ENCODE measurements at places on chromosomes 7 and 10.

DNA sequence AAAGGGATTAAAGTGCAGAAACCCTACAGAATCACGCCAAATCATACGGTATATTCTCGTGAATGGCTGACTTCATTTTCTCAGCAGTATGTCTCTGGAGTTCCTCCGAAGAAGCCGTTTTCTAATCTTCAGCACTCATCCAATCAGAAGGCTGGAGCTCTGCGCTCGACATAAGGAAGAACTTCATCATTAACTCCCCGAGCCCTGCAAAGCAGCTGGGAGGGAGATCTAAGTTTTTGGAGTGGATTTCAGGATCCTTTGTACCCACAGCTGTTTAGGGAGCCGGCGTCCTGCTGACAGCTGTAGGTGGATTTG is 40.7 kb upstream of the SDK1 start:
- no peak for DNase-seq

- DNase-seq, result no peak
These were observed 80.6 kb upstream of the KLF6 start for GRCh38 chr10:3865565-3865964.

DNA sequence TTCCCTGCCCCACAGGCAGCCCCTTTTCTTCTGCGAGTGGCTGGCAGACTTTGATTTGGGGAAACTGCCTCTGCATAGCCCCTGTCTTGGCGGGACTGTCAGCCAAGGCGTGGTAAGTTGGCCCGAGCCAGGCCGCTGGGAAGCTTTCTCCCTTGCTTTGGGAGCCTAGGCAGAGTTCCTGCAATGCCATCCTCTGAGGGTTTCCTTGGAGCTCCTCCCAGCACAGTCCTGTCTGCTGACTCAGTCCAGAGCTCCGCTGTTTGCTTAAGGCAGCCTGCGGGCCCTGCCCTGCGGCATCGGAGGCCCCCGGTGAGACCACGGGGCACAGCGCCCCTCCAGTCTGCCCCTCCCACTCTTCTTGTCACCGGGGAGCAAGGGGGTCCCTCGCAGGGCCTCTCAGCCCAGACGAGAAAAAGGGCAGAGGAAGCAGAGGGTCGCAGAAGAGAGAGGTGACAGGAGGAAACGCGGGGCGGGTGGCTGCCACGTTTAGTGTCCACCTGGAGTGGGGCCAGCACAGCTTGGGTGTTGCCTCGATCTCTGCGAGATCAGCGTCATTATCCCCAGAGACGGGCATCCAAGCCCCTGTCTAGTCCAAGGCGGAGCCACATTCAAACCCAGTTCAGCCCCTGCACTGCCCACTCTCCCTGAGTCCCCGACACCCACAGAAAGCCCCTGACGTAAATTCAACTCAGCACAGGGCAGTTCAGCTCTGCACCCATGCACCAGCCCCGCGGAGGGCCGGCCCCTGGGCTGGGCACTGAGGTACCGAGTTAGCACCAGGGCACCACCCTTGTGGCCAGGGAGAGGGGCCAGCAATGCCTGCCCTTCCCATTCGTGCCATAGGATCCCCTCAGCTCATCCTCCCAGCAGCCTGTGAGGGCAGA is 59.0 kb upstream of the CHST15 start:
- no peak for DNase-seq

GRCh38 chr10:118965645-118966044 is 63.9 kb upstream of the NANOS1 start:
- DNase-seq, result no peak

GRCh38 chr7:36344622-36345021 is 45.0 kb upstream of the ANLN start:
- DNase-seq, result no peak

DNA sequence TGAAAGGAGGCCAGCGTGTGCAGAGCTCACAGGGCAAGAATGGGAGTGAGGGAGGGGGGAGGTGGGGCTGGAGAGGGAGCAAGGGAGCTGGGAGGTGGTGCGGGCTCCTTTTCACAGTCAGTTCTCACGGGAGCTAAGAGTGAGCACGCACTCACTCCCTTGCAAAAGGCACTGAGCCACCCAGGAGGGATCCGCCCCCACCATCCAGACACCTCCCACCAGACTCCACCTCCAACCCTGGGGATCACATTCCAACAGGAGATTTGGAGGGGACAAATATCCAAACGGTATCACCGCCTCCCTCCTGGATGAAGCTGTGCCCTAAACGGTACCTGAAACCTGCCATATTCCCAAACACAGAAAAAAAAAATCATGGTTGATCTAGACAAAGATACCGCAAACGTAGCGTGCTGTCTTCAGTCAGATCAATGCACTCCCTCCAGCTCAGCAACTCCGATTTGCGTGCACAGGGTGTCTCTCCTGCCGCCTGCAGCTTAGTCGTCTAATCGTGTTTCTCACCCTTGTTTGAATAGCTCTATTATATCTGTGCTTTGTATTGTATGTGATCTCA is 20.3 kb upstream of the PRKAG2 start:
- no peak for DNase-seq

DNA sequence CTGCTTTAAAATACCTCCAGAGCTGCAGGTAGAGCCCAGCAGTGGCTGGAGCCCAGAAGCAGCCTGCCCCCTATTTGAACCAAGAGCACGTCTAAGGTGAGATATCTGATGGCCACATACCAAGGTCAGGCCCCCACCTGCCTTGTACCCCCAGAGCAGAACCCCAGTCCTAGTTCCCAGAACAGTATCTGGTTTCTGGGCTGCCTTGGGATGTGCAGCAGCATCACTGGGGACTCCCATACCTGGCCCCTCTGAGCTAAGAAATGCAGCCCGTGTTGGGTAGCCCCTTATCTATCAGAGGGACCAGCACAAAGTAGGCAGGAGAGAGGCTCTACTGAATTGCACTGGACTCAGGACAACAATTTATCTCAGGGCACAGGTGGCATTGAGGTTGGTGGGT is 8.9 kb downstream of the SFTPD start:
- DNase-seq, result no peak

DNA sequence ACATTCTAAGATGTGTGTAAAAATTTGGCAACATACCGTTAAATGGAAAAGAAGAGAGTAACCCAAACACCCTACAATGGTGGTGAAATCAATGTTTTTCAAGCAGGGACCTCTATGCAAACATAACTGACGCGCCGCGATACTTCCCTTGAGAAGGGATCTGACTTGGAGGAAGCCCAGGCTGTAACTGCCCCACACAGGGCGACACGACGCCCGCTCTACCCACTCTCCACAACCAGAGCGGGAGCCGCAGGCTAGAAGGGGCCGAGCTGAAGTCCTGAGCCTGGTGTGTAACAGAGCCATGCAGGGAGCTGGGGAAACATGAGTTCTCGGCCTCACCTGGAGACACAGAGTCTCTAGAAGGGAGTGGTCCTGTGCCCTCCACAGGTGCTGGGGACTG is 120.2 kb downstream of the FAM53B start:
- DNase-seq, result no peak

GRCh38 chr7:41885078-41885477 is 182.2 kb upstream of the INHBA start:
- no peak for DNase-seq

DNA sequence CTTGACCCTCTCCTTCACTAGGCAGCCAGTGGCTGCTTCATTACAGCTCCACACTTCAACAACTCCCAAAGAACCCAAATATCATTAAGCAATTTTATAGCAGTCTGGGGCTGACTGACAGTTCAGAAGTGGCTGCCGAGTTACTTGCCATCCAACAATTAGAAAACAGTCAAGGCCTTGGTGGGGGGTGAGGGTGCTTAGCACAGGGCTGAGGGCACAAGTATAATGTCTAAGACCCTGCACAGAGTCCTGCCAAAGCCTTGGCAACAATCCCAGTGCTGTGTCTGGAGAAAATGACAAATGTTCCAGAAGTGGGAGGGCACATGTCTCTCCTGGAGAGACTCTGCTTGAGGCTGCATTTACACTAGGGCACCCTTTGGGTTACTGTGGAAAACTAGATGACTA is 71.1 kb downstream of the CXCL12 start:
- DNase-seq, result no peak

DNA sequence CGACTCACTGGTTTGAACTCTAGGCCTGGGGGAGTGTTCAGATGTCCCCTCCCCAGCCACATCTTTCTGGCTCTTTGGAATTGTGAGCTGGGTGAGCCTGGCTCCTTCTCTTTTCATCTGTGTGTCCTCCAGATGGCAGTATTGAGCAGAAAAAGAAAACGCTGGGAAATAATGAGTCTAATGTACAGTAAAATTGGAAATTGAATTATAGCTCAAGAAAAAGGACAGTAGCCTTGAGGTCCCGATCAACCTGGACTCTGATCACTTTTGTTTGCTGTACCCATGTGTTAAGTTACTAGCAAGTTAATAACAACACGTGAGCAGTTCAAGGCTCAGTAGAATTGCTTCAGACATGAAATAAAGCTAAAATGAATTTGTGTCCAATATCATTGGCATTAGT is 77.9 kb downstream of the SNX10 start:
- peak; percentile 38 for DNase-seq

GRCh38 chr7:43244232-43244631 is 131.8 kb downstream of the HECW1 start:
- no peak for DNase-seq

GRCh38 chr7:2326951-2327350 is 12.7 kb upstream of the SNX8 start:
- DNase-seq, result no peak

- DNase-seq, result no peak
These were observed 4.6 kb downstream of the MGMT start for GRCh38 chr10:129471447-129472175.

DNA sequence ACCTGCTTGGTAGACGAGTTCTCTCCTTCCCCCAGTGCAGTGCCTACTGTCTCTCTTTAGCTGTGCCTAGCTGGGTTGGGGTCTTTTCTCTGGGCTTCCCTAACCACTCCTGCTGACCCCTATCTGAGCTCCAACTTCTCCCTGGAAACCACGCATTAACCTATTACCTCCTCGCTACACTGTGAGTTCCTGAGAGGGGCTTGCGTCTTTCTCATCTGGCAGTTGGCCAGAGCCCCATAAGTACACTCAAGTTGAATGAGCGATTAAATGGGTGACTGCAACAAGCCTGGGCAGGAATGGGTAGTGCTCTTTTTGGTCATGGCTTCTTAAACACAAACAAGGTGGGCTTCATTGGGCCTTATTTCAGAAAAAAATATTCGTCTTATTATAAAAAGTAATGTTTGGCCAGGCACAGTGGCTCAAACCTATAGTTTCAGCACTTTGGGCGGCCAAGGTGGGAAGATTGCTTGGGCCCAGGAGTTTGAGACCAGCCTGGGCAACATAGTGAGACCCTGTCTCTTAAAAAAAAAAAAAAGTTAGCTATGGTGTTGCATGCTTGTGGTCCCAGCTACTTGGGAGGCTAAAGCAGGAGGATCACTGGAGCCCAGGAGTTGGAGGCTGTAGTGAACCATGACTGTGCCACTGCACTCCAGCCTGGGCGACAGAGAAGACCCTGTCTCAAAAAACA is 41.4 kb downstream of the SYPL1 start:
- no peak for DNase-seq

- DNase-seq, result no peak
These were observed 53.5 kb upstream of the PPP2R2D start for GRCh38 chr10:131847241-131847783.

DNA sequence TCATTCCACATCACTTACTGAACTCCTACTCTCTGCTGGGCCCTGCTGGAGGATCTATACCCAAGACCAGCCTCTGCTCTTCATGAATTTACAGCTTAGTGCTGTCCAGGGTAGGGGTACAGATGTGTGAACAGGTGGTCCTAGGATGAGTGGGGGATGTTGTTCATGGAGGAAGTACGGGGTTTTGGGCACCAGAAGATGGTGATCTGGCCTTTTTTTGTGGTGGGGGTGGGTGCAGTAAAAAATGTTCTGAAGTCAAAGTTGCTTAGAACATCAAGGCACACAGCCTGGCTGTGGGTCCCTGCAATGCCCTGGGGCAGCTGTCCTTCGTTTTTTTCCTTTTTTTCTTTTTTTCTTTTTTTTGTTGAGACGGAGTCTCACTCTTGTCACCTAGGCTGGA is 34.2 kb upstream of the GNA12 start:
- DNase-seq, result no peak

- peak; percentile 86 for DNase-seq
These were observed 521 bp upstream of the NYAP1 start for GRCh38 chr7:100483090-100483721.

- DNase-seq, result no peak
These were observed 14.5 kb upstream of the FBXW4 start for GRCh38 chr10:101709359-101710058.

- no peak for DNase-seq
These were observed 4.1 kb downstream of the ZNF282 start for GRCh38 chr7:149199234-149199995.

GRCh38 chr10:6787091-6787490 is 207.0 kb upstream of the PRKCQ start:
- no peak for DNase-seq

DNA sequence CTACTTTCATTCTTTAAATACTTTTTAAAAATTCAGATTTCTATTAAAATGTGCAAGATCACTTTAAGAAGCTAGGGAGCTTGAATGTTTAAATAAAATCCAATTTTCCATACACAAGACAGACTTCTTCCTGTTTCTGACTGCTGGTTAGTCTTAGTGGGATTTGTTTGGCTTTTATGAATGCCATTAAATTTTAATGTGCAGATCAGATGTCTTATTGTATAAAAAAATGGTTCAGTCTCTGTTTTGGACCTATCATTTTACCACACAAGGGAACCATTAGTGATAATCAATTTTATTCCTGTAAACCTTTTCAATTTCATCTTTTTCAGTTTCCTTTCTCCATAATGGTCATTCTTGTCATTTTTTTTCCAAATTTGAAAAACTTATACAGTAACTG is 63.2 kb downstream of the VCL start:
- no peak for DNase-seq

DNA sequence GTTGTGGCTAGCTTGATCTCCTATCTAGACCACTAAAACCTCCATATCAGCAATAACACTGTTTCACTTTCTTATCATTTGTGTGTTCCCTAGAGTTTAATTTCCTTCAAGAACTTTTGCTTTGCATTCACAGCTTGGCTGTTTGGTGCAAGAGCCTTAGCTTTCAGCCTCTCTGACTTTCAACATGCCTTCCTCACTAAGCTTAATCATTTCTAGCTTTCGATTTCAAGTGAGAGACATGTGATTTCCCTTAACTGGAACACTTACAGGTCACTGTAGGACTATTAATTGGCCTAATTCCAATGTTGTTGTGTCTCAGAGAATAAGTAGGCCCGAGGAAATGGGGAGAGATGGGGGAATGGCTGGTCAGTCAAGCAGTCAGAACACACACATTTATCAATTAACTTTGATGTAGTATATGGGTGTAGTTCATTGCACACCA is 10.6 kb upstream of the BPGM start:
- DNase-seq, result no peak

DNA sequence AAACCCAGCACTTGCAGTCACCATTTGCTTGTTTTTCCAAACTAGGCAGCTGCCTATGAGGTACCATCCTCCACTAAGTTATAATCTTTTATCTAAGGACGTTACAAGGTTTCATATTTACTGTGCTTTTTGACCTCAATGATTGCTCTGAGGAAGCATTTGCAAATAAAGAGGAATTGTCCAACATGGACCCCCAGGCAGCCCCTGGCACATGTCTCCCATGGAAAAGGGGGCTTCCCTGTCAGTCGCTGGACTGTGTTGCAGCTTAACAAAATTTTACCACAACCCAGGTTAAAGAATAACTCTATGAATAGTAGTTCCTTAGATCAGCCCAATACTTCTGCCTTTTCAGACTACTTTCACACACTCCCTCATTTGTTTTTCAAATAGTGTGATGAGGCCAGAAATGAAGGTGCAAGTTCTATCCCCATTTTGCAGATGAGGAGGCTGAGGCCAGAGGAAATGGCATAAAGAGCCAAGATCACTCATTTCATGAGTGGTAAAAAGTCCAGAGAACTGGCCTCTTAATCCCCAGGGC is 52.8 kb upstream of the ZPBP start:
- no peak for DNase-seq

GRCh38 chr7:94145602-94146001 is 141.4 kb upstream of the BET1 start:
- no peak for DNase-seq

- no peak for DNase-seq
These were observed 245.6 kb downstream of the SEMA3D start for GRCh38 chr7:84941291-84941690.
